AG20443 (cell line): ENCODE measurements at places on chromosomes 7 and 10.

- DNase-seq: no peak
Measured at GRCh38 chr7:33816106-33816505, 89.2 kb upstream of the BMPER start.

DNA sequence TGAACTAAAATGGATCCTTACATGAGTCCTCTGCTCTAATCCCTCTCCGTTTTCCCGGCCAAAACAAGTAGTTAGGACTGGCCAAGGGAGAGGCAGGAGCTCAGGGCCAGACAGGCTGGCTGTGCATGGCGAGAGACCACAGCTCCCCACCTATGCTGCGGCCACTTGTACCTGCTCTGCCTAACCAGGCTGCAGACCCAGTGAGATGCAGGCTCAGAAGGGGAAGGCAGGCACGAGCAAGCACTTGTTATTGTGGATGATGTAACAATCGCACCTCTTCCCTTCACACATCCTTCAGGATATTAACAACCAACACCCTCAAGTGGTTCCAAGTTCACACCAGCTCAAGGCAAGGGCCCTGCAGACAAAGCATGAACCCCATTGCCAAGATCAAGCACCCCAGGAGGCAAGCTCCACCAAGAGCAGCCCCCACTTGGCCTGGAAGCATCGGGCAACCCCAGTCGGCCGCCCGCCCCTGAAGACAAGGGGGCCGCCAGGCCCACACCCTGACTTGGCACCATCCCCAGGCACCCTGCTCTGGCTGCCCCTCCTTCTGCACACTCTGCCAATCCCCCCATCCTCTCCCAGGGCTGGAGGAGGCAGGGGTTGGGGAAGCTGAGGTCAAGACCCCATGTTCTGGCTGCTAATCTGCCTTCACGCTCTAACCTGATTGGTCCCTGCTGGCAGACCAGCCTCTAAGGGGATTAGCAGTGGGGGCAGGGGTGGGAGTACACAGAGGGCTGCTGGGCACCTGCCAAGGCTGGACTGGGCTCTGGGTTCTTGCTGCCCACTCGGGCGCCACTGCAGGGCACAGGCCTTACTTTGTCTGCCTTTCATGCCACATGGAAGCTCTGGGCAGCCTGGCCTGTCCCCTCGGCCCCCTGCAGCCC, 111.3 kb downstream of the SLIT1 start:
- DNase-seq: no peak

GRCh38 chr7:67610897-67611296, 614.3 kb downstream of the TYW1 start:
- DNase-seq: no peak

GRCh38 chr7:159024280-159024951, 120.3 kb downstream of the VIPR2 start:
- no peak for DNase-seq

- DNase-seq: no peak
Measured at GRCh38 chr7:50957855-50958254, 175.2 kb upstream of the GRB10 start.

DNA sequence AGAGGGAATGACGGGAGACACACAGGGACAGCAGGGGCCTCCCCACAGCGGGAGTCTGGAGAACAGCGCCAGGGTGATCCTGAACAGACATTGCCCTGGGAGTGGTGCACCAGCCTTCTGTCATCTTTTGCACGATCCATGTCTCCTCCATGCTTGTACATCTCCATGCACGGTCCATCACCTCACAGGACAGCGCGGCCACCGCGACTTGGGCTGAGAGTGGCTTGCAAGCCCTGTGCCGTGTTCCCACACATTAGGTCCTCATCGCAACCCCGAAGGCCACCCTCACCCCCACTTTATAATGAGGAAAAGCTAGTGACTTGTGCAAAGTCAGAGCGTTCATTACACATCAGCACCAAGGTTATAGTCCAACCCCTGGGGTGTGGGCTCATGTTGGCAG, 64.7 kb downstream of the CDH23 start:
- DNase-seq: no peak

DNA sequence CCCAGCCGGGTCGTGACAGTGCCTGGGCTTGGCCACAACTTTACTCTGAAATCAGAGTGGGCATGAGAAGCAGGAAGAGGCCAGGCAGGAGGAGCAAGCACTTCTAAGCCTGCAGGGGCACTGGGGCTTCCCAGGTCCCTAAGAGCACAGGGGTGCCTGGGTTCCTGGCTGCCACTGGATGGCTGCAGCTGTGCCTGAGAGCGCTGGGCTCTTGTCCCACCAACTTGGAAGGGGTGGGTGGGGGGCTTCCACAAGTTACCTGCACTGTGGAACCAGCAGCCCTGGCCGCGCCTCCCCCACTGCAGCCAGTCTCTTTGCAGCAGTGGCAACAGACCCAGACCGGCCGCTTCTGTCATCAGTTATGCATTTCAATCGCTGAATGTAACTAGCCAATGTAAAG, 434.7 kb upstream of the GRM3 start:
- DNase-seq: no peak

GRCh38 chr7:2760098-2760889, 72.3 kb downstream of the AMZ1 start:
- DNase-seq: peak; percentile 71

DNA sequence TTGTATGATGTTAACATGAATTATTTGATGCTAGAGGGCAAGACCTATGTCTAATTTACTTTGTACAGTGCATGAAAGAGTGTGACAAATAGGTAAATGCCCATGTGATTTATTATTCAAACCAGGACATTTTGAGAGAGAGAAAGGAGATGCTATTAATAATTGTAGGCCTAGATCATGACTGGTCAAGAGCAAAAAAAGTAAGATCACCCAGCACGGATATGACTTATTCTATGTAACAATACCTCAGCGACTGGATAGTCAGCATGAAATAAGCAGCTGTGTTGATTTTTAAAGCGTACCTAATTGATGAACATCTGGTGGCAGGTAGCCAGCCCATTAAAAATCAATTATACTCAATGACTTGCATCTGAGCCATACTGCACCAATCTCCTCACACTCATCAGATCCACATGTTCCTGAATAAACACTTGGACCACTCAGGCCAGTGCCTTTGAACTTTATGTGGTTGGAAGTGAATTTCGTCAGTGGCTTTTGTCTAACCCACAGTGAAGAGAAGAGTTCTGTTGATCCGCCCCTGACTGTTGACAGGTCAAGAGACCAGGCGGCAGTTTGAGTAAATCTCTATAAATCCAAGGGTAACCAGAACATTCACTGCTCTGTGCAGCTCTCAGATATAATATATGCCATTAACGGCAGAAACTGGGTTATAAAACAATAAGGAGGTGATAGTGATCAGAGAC, 435.3 kb downstream of the MDFIC start:
- DNase-seq: peak; percentile 7

GRCh38 chr10:79054203-79055099, 14.3 kb upstream of the ZMIZ1 start:
- DNase-seq: no peak

- DNase-seq: no peak
Measured at GRCh38 chr10:5665373-5666007, 905 bp downstream of the ASB13 start.

DNA sequence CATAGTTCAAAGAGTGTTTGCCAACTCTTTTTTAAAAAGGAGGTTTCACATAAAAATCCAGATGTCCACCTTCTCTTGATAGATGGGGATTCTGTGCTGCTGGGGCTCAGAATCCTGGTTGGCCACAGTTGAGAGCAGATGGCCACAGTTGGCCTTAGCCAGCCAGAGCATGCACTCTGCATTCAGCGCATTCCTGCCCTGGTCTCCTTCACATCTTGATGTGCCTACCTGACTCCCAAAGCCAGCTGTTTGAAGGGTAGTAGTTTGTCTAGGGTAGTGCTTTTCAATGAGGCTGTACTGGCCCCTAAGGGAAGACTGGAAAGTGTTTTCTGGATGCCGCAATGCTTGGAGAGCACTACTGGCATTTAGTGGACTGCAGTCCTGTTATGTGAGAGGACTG, 208.1 kb upstream of the HDAC9 start:
- DNase-seq: no peak
